ENCODE measurements at places on chromosomes 11 and 22.

DNA sequence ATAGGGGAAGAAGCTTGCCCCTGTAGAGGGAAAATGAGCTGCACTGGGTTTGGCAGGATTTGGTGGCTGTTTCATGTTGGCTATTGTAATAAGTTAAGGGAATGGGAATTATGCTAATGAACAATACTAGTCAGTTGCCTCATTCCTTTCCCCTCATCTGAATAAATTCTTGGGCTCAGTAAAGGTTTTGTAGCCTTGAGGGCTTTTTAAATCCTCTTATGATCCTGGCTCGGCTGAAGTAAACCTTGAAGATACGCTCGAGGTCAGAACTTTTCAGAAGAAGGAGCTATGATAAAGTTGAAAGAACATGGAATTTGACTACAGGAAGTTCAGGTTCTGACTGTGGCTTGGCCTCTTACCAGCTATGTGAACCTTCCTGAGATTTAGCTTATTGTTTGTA is 448.7 kb downstream of the RAB38 start:
- DNase-seq = no peak

GRCh38 chr11:12677131-12677530 is 2.9 kb downstream of the TEAD1 start:
- no peak for DNase-seq

DNA sequence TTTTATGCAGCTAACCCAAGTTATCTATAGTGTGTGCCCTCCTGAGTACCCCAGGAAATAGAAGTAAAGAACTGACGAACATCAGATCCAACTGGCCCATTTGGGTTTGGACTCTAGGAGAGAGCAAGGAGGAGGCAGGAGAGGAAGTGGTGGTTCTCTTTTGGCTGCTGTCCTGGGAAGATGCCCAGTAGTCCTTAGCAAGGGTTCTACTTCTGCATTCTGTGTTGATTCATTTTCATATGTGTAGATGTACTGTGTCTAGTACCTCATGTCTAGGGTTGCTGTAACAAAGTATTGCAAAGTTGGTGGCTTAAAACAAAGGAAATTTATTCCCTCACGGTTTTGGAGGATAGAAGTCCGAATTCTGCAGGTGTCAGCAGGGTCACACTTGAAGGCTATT is 6.6 kb upstream of the MMP27 start:
- DNase-seq = peak; percentile 9

- no peak for DNase-seq
Measured at GRCh38 chr11:60937811-60938210, 13.6 kb downstream of the TMEM132A start.

DNA sequence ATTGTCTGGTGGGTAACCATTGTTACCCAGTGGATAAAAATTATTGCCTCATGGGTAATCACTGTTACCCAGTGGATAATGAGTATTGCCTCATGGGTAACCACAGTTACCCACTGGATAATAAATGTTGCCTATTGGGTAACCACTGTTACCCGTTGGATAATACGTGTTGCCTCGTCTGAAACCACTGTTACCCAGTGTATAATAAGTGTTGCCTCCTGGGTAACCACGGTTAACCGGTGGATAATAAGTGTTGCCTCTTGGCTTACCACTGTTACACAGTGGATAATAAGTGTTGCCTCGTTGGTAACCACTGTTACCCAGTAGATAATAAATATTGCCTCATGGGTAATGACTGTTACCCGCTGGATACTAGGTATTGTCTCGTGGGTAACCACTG is 20.9 kb upstream of the NXPE4 start:
- no peak for DNase-seq

DNA sequence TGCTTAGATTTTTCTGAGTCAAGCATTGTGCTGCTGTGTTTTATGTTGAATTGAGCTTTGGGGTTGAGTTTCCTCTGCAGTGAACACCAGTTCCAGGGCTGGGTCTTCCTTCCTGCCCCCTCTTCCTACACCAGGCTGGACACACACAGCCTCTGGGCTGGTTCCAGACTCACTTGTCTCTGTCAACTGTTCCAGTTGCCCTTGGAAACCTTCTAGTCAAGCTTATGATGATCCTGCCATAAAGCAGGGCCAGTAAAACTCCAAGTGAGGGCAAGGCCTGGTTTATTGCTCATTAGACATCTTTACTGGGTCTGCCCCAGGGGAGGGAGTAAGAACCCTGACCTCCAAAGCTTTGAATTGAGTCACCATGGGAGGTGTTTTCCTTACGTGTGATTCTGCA is 61.1 kb downstream of the KIAA1671 start:
- DNase-seq = no peak

DNA sequence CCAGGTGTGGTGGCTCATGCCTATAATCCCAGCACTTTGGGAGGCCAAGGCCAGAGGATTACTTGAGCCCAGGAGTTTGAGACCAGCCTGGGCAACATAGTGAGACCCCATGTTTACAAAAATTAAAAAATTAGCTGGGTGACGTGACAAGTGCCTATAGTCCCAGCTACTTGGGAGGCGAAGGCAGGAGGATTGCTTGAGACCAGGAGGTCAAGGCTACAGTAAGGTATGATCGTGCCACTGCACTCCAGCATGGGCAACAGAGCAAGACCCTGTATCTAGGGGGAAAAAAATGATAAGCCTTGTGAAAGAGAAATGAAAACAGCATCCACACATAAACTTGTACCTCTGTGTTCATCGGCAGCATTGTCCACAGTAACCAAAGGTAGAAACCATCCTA is 8.1 kb upstream of the CCND1 start:
- no peak for DNase-seq

DNA sequence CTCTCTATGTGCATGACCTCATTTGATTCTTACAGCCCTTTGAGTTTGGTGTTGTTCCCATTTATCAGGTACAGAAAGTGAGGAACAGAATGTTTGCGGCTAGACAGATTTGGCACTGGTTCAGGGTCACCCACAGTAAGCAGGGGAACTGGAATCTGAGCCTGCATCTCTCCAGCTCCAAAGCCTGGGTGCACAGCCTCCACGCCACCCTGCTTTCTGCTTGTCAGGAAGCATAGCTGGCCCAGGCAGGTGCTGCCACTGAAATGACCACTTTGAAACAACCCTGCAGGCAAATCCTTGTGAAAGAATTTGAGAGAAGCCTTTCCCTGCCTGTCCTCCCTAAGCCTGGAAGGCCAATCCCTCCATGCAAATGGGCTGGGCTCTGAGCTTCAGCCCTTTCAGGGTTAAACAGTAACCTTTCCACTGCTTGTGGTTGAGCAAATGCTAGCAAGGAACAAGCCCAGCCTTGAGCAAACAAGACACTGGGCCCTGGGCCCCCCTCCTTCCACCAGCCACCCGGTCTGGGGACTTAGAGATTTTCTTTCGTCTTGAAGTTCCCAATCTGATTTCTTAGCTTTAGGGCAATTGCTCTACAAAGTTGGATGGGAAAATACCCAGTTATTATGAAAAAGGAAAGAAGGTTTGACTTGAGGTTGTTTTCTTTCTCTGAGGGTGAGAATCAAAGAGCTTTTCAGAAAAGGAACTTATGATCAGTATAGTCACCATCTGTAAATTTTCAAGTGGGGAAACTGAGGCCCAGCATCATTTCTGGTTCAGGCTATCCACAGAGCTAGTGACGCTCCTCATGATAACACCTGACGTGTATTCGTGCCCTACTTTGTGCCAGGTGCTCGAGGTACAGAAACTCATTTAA is 19.4 kb downstream of the EHF start:
- DNase-seq = no peak

DNA sequence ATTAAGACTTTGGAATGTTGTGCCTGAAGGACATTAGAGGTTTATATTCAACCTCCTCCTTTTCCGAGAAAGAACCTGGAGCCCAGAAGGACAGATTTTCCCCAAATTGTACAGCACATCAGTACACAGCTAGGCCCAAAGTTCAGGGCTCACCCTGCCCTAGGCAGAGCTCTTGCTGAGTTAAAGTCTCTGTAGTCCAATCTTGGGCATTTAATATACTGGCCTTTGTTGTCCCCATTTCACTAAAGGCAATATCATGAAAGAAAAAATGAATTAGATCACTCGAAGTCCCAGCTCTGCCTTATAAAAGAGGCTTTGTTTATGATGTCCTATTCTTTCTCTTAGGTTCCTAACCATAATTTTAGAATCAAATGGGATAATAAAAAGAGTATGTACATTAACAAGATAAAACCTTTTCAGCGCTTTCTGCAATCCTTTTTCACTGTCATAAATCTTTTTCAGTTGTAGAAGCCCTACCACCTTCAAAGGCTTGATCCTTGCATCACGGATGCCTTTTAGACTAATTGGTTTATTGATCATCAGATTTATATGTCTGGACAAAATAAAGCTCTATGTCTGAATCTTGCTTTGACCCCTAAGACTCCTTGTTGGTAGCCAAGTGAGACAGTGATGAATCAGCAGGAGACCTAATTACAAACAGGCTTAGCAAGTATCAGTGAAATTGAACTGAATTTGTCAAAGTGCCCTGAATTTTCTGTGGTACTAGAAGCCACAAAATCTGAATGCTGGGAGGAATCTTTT is 39.8 kb downstream of the RELT start:
- no peak for DNase-seq

- DNase-seq = no peak
Measured at GRCh38 chr11:15920856-15921629, 435.3 kb downstream of the SOX6 start.

GRCh38 chr22:36360871-36361383 is 26.8 kb downstream of the MYH9 start:
- DNase-seq = no peak

DNA sequence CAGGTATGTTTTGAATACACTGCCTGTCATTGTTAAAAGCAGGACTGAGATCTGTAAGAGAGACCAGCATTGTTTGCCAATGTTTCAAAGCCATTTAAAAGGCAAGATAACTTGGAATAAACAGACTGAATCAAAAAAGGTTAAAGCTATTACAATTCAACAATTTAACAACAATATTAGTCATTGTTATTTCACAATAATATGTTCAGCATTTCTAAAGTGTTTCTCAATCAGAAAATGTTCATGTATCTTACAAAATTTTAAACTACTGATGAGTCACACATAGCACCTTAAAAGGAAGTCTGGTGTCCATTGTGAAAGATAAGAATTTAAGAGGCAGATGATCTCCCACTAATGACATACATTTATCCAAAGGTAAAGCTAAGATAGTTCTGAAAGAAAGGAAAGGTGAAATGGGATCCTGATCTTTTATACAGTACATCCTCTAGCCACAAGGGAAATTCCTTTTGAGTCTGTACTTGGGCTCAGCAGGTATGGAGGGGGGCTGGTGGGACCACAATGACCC is 79.7 kb downstream of the MAML2 start:
- no peak for DNase-seq

GRCh38 chr11:111923951-111924350 is 5.2 kb downstream of the C11orf52 start:
- DNase-seq = no peak

DNA sequence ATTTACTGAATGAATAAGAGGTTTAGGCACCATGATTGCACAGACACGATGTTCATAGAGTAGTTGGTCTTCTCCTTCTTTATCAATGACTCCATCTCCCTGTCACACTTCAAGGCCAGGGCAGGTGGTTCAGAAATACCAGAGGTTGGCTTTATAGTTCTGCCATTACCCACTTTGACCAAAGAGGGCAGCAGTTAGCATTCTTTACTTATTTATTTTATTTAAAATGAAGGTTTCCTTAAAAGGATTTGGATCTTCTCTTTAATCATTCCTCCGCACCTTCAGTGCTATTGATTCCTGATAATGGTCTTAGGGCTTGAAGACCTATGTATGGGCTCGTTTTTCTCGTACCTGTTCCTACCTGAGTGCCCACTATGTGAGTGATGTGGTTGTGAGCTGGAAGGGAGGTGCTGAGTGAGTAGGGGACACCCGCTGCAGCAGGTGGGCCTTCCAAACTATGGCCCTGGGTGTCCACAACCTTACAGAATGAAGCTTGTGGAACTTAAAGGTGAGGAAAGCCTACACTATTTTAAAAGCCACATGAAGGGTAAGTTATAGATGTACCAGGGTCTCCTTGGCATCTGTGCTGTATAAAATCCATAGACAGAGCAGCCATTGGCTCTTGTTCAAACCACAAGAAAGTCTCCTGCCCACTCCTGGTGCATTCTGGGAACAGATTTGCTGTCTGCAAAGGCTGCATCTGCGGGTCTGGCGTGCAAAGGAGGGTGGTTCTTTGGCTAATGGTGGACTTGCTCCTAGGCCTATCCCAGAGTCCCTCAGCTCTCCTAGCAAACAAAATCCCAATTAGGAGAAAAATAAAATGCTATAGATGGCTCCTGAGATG is 35.0 kb downstream of the TIMP3 start:
- DNase-seq = no peak

- DNase-seq = no peak
Measured at GRCh38 chr11:14184028-14184940, 174.7 kb downstream of the RRAS2 start.

DNA sequence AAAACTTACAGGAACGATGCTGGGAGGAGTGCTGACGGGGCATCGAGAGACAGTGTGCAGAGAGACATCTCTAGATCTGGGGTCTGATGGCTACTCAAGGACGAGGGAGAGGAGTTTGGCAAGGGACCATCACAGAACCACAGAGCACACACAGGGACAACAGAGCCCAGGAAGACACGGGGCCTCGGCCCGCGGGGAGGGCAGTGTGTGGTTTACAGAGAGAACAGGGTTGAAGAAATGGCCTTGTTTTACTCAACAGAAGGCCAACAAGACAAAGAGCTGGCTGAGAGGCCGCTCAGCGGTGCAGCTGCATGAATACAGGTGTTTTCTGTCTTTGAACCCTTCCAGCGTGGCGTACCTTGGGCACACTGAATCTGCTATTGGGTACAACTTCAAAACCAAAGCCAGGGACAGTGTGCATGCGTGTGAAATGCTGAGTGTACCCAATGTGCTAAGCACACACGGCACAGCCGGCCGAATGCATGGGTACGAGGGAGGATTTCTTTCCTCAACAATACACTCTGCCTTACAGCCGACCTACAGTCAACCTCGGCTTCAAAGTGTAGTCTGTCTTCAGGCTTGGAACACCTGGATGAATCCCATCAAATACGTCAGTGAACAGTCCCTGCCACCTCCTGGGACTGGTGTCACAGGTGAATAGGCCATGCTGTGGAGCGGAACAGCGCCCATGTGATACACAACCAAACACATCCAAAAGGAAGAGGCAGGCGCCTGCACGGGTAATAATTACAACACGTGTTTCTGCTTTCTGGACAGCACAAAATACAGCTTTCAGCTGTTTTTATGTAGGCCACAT is 20.7 kb upstream of the BID start:
- DNase-seq = no peak

All from Ammon's horn (tissue), 1 donor.